ENCODE measurements at places on chromosomes 4 and X.

DNA sequence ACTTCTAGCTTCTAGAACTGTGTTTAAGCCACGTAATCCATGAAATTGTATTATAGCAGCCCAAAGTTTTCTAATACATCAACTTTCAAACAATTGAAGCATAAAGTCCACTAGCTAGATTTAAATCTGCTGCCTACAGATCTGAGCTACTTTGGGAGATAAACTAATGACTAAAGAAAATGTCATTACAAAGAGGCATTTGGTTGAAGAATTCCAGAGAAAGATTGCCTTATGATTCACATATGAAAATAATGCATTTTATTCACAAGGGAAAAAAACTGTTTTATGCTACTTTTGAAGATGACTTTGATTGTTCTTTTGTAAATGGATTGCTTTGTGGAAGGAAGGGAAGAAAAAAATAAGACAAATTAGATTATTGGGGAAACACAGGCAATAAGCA, 124.1 kb upstream of the SLIT2 start:
- no peak for DNase-seq

- DNase-seq, result no peak
Measured at GRCh38 chrX:130497531-130497930, 95.7 kb downstream of the RBMX2 start.

DNA sequence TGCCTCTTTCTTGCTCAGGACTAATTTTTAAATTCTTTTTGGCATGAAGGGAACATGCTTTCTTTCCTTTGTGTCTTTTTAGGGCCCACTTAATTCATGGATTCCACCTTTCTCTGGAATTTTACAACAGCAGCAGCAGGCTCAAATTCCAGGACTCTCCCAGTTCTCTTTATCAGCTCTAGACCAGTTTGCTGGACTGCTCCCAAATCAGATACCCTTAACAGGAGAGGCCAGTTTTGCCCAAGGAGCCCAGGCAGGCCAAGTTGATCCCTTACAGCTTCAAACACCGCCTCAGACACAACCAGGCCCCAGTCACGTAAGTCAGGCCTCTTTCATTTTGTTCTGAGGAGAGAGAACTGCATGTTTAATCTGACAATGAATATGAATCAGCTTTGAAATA, 2.3 kb downstream of the ODAM start:
- no peak for DNase-seq

DNA sequence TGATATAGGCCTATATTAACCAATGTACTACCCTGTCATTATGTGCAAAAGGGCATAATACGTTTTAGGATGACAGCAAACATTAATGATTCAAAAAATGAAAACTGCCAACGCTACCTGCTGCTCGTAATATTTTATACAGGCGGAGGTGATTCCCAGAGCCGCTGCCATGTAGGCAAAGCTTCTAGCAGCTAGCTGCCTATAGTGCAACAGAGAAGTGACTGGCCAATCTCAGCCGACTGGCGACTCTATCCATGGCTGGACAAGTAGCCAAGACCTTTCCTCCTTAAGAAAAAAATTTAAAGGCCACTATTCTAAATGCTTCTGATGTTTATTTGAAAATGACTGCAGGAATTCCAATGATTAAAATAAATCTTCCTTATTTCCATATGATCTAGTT, 1.9 kb downstream of the PPARGC1A start:
- no peak for DNase-seq

GRCh38 chr4:162497564-162498167, 333.9 kb upstream of the FSTL5 start:
- DNase-seq, result no peak

GRCh38 chrX:53831662-53832635, 145.4 kb upstream of the HUWE1 start:
- peak; percentile 17 for DNase-seq

GRCh38 chr4:75995727-75996126, 5.0 kb upstream of the SDAD1 start:
- no peak for DNase-seq

DNA sequence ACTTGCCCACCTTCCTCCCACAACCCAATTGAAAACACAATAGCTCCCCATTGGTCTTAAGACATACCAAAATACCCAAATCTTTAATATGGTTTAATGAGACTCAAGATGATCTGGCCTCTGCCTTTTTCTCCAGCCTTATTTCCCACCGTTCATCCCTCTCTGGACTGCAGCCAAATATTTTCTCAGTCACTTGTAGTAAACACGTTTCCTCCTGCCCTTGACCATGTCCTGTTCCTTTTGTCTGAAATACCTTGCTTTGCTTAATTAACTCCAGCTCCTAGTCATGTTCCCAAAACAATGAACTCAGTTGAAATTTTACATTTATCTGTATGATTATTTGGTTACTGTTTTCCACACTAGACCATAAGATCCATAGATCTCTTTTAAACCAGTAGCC, 8.4 kb upstream of the NUP54 start:
- DNase-seq, result no peak

DNA sequence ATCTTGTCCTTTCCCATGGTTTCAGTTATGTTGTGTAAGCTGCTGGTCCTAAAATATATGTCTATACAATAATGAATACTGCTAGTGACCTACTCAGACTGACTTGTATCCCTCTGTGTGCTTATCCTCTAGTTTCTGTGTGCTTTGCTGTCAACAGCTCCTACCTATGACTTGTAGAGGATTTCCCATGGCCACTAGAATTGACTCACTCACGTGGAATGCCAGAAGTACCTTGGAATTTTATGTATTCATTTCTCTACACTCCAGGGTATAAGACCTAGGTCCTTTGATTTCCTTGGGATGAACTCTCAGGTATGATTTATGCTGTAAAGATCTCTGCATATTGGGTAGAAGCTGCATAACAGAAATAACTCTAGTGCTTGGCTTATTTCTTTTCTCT, 279.9 kb upstream of the SLIT2 start:
- DNase-seq, result no peak

GRCh38 chr4:14835288-14835687, 167.0 kb upstream of the CPEB2 start:
- DNase-seq, result no peak

DNA sequence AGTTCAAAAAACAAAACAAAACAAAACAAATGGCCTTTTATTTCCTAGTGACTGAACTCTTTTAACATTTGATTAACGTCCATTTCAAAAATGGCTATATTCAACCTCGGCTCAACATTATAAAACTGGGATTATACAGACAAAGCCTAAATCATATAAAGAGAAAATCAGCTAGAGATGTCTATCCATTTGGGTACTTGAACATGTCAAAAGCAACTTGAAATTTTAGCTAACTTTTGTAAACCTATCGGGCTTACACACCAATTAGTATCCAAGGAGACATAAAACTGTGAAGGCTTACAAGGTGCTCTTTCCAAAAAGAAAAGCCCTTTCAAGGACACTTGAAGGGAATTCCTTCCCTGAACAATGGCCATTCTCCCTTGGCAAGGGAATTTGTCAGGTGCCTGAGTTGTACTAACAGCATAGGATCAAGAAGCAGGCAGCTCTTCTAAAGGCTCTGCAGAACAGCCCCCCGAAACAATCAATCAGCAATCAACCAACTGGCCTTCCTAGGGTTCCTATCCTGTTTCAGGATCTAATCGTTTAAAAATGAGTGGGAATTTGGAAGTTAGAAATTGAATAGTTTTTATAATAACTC, 633.7 kb upstream of the HTR2C start:
- DNase-seq, result no peak

DNA sequence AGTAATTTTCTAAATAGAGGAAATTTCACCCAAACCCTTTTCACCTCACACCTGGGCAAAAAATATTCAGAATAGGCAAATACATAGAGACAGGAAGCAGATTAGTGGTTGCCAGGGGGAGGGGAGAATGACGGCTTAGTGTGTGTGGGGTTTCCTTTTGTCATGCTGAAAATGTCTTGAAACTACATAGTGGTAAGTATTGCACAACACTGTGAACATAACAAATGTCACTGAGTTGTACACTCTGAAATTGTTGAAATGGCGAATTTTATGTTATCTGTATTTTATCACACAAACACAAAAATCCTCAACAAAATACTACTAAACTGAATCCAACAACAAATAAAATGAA, 60.7 kb upstream of the PLAC1 start:
- DNase-seq, result no peak

DNA sequence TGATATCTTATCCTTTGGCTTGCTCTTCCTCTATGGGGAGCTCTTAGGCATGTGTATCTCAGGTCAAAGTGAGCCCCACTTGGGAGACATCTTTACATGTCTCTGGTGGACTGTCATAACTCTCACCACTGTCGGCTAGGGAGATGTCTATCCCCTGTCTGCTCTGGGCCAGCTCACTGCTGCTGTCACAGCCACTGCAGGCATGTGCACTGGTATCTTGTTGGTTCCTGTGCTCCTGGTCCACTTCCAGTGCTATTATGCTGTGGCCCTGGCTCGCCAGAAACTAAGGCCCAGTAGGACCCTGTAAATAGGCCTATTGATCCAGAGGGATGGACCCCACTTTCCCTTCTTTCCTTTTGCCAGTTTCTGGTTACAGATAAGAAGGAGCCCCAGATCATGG, 56.6 kb upstream of the LAS1L start:
- DNase-seq, result no peak

- no peak for DNase-seq
Measured at GRCh38 chrX:47683184-47683828, 24.3 kb upstream of the UXT start.

DNA sequence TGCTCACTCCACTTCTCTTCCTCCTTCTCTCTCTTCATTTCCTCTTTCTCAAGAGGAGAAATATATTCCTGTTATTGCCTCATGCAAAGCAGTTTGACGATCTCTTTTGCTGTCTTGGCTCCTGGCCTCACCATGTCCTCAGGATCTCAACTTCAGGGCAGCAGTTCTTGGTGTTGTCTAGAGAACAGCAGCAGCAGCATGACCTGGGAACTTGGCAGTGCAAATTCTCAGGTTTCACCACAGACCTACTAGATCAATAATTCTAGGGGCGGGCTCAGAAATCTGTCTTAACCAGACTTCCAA, 193.4 kb upstream of the EDNRA start:
- no peak for DNase-seq

DNA sequence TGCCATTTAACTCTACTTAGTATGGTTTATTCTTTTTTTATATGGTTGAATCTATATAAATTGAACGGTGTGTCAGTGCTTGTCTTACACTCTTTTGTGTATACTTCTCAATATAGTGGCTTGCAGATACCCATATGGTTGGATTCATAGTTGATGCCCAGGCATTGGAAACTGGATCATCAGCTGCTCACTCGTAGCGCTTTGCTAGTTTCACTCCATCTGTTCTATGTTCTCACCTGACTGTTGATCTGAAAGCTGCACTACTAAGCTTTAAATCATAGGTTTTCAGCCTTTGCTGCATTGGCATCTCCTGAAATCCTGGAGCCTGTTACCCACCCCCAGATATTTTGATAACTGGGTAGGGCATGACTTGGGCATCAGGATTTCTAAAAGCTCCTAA, 121.6 kb upstream of the DCLK2 start:
- no peak for DNase-seq

- DNase-seq, result no peak
Measured at GRCh38 chr4:128281354-128281753, 6.3 kb downstream of the PGRMC2 start.

GRCh38 chrX:93673056-93673868, at the start of gene NAP1L3:
TSS of gene NAP1L3 (minus strand) at chrX:93673578. CDS start at chrX:93673304, 274 bp downstream.
- DNase-seq, result peak; percentile 14

- DNase-seq, result no peak
Measured at GRCh38 chr4:8318509-8318908, 49.0 kb downstream of the HTRA3 start.

DNA sequence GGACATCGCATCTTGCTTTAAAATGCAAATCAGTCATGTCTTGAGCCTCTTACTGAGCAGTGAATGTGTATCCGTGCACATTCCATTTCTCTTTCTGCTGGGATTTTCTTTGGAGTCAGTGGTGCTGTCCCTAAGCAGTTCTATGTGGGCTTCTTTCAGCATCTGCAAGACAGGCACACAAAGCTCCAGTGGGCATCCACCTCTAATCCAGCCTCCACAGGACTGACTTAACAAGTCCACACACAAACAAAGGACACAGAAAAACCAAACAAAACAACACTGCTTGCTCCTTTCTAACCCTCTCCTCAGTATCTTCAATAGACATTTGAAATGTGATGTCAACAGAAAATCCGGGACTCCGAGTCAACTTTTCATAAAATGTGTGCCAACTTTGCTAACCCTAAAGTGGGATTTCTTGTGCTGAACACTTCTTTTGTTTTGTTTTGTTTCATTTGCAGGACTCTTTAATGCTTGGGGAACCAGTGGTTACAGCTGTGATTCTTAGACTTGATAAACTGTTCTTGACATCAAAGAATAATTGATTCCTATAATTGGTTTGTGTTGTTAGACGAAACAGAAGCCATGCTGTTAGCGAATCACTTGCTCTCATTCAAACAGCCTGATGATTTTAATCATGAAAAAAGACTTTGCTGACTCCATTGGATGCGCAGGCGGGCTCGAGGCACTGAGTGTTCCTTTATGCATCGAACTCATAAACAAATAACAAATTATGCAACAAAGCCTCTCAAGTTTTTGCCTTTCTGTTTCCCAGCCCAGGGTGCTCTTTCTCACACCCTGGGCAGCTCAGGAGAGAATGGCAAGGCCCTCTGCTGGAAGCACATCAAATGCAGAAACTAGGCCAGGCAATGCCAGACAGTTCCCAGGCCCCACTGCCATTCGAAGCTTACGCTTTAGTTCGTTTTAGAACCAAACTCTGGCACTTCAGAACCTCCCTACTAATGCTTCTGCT, 20.1 kb downstream of the ETNPPL start:
- DNase-seq, result no peak

DNA sequence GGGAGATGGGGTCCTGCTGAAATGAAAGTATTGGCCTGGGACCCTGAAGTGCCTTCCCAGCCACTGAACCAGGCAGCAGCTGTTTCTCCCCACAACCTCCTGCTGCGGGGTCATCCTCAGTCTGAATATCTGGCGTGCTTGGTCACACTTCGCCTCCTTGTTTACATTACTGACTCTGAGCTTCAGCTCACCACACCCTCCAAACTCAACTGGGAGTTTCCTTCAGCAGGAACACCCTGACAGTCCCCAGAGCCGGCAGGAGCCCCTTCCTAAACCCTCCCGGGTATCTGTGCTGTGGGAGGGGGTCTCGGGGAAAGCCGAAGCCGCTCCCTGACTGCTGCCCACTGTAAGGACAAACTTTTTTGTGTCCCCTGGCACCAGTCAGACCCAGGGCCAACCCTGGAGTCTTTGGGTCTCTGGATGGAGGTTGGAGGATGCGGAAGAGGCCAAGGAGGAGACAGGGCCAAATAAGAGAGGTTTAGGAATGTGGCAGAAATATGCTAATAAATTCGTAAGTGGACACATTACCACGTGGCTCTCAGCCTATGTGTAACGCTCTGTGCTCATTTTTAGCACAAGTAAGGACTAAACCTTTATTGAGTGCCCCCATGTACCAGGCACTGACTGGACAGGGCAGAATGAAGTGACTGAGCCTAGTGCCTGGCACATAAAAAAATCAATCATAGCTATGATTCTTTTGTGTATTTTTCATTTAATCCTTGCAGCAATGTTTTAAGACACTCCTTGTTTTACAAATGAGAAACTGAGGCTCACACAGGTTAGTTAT, 20.7 kb downstream of the FHDC1 start:
- DNase-seq, result no peak

GRCh38 chr4:6011686-6012085, 6.5 kb downstream of the C4orf50 start:
- no peak for DNase-seq
